ENCODE measurements at places on chromosomes 5 and 9.
A peak's percentile ranks its signal among the peaks of the same experiment; 100 is the strongest.

GRCh38 chr5:174490728-174491127 is 233.7 kb upstream of the MSX2 start:
- DNase-seq, result no peak

DNA sequence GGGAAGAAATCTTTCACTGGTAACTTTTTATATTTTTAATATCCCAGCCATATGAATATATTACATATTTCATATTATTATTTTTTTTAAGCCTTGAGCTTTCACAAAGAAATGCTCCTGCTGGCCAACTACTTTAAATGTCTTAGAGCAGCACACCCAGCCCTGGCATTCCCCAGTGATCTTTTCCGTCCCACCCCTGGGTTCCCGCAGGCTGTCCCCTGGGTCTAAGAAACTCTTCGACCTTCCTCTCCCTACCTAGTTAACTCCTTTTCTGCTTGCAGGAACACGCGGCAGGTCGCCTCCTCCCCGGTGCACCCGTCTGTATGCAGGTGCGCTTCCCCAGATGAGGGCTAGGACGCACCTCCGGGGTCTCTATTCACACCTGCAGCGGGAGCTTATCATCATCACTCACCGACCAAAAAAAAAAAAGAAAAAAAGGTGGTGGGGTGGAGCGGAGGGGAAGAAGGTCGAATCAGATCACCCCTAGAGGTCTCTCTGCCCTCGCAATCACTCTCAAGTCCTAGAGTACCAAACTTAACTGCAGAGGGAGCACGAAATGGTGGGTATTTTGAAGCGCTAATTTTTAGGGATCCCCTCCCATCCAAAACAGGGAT is 696 bp downstream of the ZFP62 start:
- peak; percentile 33 for DNase-seq

- DNase-seq, result no peak
Observed at GRCh38 chr5:96776621-96777020, 31.1 kb downstream of the ERAP1 start.

GRCh38 chr9:116279230-116279629 is 125.6 kb downstream of the PAPPA start:
- peak; percentile 37 for DNase-seq

GRCh38 chr9:135116881-135117280 is 29.4 kb downstream of the OLFM1 start:
- DNase-seq, result no peak

- peak; percentile 16 for DNase-seq
Observed at GRCh38 chr5:179212870-179213269, 132.4 kb downstream of the ADAMTS2 start.

DNA sequence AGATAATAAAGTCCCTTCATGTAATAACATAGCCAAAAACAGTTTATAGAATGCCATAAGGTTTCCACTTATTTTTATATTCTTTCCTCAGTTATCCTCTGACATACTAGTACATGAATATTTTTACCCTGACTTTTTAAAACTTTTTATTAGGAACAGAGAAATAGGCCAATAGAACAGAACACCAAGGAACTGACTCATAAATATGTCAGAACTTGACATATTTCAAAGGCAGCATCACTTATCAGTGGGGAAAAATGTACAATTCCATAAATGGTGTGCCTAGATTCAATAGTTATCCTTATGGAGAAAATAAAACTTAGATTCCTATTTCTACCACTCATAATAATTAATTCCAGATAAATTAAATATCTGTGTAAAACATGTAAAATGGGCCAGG is 9.4 kb downstream of the STARD4 start:
- DNase-seq, result peak; percentile 54

- DNase-seq, result peak; percentile 31
Observed at GRCh38 chr9:108182950-108183381, 672.8 kb downstream of the ACTL7B start.

DNA sequence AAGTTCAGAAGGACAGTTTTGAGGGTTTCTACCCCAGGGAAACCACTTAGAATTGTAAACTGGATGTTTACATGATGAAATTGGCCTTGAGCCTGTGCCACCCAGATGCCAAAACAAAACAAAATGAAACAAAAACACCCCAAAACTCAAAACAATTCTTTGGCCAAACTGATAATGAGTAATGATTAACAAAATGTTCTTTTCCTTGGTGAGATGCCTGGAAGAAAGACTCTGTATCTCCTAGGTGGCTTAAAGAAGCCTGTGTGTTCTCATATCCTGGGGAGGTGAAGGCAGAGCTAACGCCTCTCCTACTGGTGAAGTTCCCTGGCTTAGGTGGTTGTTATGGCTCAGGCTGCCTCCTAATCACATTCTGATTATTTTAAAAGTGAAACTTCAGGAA is 120.5 kb downstream of the NPR3 start:
- no peak for DNase-seq

DNA sequence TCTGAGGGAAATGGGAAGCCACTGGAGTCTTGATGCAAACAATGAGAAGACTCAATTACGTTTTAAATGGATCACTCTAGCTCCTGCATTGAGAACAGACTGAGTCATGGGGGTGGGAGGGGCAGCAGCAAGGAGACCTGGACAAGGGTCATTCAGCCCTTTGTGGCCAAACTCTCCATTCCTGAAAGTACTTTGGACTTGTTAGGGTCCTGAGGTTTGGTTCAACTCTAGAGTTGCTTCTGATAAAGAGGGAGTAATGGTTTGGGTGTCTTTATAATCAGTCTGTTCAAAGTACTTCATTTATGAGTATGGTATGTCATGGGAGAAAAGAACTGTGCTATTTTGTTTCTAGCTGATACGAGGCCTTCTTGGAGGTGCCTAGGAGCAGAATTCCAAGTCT is 67.7 kb upstream of the SMIM32 start:
- DNase-seq, result no peak

DNA sequence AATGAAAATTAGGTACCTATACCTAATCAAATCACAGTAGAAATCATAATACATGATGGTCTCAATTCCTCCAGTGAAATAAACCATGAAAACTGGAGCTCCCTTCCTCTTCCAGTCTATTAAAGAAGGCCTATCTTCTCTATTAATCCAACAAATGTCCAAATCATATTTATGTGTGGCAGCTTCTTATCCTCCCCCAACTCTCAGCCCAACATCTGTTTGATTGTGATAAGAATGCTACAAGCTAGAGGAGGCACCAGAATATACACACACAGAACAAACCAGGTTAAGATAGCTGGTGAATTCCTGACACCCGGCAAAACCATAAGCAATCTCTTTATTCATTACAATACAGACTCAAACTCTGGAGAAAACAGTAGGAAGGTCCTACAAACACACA is 110.8 kb downstream of the FBXL17 start:
- DNase-seq, result no peak

- peak; percentile 85 for DNase-seq
Observed at GRCh38 chr5:38468202-38468673, 88.2 kb downstream of the LIFR start.

DNA sequence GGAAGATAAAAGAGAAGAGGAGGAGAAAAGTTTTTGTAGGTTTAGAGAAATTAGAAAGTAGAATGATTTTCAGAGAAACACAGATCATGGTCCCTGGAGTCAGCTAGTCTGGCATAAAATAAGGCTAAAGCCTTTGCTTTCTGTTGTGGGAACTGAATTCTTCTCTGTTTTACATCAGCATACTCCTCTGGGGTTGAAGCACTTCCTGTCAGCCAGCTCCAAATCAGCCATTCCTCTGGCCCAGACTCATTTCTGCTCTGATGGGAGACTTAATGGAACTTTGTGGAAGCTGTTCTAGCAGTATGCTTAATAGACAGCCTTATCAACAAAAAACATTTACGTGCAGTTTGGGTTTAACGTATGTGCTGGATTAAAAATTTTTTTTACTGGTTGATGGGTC is 143.2 kb downstream of the HMHB1 start:
- peak; percentile 67 for DNase-seq

DNA sequence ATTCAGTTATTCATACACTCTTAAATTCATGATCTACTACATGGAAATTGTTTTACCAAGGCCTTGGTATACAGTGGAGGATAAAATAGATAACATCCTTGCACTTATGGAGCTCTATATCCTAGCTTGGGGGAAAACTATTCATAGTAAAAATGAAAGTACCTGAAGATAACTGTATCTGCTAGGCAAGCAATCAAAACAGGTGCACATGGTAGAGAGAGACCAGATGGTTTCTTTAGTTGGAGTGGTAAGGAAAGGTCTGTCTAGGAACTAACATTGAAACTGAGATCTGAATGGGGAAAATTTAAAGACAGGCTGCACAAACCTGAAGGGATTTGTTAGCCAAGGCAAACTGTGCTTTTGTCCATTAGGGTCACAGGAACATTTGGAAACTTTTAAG is 11.1 kb upstream of the SLCO4C1 start:
- DNase-seq, result no peak

DNA sequence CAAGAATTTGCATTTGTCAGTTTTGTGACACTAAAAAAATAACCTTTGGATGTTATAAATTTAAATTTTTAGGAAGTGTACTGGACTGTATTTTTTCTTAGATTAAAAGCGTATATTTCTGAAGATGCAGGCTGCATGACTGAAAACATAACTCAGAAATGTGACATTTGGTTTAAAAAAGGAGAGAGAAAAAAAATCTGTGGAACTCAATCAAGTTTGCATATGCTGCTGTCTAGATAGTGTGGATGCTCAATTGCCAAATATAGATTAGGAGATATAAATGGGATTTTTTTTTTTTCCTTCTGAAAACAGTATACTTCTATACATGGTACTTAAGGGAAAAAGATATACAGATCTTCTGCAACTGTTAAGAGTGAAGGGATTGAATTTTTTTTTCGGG is 402.3 kb downstream of the TAF11L14 start:
- no peak for DNase-seq

GRCh38 chr9:3809724-3810123 is 283.9 kb upstream of the RFX3 start:
- peak; percentile 11 for DNase-seq

DNA sequence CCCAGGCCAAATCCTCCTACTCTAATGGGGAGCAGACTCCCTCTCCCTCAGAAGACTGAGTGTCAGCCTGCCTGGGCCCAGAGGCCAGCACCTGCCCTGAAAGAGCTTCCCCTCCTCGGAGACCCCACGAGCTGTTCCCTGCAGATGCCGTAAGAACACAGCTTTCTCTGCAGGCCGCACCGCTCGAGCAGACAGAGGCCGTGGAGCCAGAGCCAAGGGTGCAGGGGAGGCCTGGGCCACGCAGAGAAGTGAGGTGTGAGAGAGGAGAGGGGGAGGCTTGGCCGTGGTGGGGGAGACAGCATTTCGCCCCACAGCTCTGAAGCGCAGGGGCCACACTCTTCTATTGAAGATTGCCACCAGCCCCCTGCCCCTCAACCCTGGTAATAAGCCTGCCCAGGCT is 62.8 kb upstream of the GARNL3 start:
- no peak for DNase-seq

GRCh38 chr5:126143622-126144021 is 279.6 kb upstream of the GRAMD2B start:
- DNase-seq, result no peak

DNA sequence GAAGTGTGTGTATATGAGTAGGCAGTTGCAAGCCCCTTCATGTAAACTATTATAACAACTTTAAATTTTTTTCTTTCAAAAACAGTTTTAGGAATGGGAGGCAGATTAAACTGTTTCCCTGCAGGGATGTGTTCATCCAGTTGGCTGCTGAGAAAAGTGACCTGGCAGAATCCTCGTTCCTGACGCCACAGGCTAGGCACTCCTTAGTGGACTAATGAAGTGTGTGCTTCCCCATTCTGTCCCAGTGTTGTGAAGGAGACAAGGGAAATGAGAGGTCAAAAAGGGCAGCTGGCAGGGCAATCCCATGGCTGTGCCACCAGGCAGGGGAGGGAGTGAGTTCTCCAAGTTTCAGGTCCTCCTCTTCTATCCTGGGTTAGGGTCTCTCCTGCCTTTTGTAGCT is 59.8 kb downstream of the FOXD1 start:
- DNase-seq, result no peak

DNA sequence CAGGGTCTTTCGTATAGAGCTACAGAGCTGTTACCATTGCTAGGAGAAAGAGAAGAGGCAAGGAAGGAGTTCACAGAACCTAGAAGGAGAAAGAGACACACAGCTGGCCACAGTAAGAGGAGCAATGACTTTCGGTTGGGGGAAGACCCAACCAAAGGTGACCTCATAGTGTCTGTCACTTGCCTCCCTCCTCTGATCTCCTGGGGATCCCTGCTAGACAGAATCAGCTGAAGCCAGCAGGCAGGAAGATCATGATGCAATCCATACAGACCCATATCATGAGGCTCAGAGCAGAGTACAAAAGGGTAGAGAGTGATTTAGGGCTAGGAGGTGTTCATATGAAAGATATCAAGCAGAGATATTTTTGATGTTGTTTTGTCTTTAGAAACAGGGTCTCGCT is 26.0 kb upstream of the EPB41L4B start:
- no peak for DNase-seq

DNA sequence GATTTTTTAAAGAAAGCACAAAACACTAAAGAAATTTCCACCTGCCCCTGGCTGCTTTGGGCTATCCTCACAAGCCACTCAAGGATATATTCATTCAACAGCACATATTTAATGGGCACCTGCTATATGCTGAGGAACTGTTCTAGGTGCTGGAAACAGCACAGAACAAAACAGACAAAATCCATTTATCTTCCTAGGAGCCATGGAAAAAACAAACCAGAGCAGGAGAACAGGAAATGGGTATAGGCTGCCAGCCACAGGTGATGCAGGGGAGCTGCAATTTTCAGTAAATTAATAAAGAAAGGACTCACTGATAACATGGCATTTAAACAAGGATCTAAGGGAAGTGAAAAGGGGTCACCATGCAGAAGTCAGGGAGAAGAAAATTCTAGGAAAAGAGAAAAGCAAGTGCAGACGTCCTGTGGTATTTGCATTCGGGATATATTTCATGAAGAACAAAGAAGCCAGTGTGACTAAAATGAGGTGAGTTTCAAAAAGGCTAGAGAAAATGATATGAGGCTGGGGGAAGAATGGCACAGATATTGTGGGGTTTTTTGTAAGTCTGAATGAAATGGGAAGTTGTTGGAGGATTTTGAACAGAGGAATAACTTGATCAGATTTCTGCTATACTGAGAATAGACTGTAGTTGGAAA is 152.2 kb downstream of the ADAMTSL1 start:
- DNase-seq, result no peak

GRCh38 chr9:94554439-94555331 is at the start of gene PCAT7:
Gene PCAT7 (plus strand): TSS chr9:94555083.
- DNase-seq, result peak; percentile 48

DNA sequence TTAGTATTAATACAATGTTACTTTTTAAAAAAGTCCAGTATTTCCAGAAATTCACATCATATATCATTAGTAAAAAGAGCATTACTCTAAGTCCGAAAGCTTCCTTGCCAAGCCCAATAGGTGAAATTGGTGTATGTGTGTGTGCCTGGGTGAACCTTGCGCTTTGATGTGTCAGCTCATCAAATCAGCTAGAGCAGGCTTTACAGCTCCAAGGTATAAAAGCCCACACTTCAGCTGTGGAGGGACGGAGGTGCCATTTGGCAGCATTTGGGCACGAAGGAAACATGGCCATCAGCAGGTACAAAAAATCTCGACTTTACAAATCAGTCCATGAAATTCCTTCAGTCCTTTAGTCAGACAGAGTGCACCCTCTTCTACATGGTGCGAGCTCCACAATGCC is 76.5 kb upstream of the IL7R start:
- no peak for DNase-seq

Measured in fibroblast of skin of right quadriceps (primary cell).